ENCODE measurements at places on chromosomes 4 and X.

DNA sequence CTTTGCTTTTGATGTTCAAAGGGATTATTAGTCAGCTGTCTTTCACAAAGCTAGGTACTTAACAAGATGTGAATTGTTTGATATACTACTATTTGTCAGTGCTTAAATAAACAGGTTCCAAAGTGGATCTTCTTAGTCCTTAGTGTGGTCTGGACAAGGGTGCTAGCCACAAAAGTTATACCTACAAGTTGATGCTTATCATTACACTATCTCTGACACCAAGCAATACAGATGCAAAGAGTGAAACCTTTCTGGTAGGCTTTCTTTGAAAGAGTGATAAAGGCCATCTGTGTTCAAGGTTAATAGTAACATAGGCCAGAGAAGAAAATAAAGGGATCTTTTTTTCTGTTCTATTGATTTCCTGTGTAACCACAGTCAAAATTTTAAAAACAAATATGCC, 12.2 kb upstream of the RBPJ start:
- DNase-seq = no peak

GRCh38 chrX:124395145-124395880, 49.0 kb downstream of the SH2D1A start:
- no peak for DNase-seq

- DNase-seq = no peak
Observed at GRCh38 chr4:123325241-123325681, 71.3 kb upstream of the SPRY1 start.

DNA sequence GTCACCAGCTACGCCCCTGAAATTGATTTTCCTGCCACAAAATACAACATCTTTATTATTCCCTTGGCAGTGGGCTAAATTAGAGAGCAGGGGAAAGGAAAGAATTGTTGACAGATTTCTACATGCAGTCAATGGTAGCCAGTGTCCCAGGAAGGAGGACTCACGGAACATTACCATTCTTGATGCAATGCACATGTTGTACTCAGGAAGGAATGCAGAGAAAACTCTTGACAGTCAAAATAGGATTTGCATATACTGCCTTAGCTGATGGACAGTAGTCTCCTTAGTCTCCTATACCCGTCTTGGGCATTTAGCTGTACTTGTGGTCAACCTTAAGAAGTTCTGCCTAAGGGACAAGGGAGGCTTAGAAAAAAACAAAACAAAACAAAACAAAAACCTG, 158.0 kb upstream of the GYPA start:
- no peak for DNase-seq

- DNase-seq = no peak
Observed at GRCh38 chrX:111095974-111096895, at the start of gene PAK3. PAK3 (plus strand) TSS chrX:111096191; CDS start chrX:111123104, 26,913 bp downstream.

DNA sequence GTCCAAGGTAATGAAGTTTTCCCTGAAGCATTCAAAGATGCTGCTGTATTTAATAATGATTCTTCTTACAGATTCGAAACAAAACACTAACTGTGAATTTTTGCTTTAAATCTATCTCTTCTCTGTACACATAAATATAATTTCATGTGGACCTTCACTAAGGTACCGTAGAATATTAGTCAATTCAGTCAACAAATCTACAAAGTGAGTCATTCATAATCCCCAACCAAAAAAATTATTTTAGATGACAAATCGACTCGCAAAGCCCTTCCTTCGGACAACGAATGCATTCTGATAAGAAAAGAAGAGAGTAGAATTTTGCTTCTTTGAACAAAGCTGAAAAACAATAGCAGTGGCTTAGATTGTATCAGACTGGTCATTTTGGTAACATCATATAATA, 95.7 kb downstream of the PRDM5 start:
- no peak for DNase-seq

- no peak for DNase-seq
Observed at GRCh38 chr4:168028568-168028967, 63.8 kb upstream of the ANXA10 start.

GRCh38 chrX:123846577-123847038, 13.2 kb upstream of the XIAP start:
- no peak for DNase-seq

DNA sequence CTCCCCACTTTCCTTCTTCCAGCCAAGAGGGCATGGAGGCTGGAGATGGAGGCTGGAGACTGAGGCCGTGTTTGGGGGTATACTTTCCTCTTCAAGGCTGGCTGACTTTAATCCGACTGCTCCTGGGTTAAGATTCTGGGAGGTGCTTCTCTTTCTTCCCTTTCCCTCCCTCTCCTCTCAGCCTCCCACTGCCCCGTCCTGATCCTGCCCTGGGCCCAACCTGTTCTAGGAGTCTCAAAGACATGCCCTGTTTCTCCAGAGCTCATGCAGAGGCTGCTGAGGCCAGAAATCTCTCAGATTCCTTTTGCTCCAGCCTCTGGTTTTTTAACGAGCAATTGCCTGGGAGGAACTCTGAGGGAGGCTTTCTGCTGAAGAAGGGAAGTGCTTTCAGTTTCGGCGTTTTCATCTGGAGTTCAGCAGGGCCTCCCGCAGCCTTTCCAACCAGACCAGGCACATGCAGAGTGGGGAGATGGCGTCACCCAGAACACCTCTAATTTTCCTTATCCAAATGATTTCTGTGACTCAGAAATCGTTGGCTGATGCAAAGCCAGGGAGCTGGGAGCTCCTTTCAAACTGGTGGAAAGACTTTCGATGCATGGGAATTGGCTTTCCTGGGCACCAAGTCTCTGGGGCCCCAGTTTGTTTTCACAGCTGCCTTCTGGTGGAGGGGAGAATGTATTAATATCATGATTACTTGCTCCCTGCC, 34.5 kb upstream of the FAM9C start:
- DNase-seq = no peak

DNA sequence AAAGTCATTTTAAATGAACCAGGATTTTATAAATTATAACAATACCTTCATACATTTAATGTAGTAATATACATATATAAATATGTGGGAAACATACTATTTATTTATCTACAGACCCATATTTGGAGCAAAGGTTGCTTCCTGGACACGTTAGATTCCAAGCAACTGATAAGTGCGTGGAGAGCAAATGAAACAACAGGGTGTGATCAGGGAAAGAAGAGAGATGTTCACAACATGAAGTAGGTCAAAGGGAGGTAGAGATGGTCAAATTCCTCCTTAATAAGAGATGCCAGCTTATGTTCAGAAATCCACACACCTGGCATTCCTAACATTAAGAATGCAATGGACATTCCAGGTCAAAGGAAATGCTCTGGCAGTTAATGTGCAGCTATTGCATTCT, 53.1 kb upstream of the HPGD start:
- DNase-seq = no peak

DNA sequence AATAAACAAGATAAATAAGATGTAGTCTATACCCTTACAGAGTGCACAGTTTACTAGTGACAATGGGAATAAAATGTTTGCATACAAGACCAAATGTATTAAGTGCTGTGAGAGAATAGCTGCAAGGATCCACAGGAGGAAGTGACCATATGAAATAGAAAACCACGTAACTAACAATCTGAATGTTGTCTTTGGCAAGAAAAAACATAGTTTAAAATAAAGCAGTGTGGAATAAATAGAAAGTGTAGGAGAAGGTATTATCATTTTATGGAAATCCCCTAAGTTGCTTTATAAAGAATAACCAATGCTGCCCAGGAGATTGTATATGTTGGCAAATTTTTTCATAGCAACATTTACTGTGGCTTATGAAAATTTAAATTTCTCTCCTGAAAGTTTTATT, 116.1 kb downstream of the PCDH7 start:
- no peak for DNase-seq

GRCh38 chr4:138595171-138595570, 353.0 kb upstream of the SLC7A11 start:
- no peak for DNase-seq

DNA sequence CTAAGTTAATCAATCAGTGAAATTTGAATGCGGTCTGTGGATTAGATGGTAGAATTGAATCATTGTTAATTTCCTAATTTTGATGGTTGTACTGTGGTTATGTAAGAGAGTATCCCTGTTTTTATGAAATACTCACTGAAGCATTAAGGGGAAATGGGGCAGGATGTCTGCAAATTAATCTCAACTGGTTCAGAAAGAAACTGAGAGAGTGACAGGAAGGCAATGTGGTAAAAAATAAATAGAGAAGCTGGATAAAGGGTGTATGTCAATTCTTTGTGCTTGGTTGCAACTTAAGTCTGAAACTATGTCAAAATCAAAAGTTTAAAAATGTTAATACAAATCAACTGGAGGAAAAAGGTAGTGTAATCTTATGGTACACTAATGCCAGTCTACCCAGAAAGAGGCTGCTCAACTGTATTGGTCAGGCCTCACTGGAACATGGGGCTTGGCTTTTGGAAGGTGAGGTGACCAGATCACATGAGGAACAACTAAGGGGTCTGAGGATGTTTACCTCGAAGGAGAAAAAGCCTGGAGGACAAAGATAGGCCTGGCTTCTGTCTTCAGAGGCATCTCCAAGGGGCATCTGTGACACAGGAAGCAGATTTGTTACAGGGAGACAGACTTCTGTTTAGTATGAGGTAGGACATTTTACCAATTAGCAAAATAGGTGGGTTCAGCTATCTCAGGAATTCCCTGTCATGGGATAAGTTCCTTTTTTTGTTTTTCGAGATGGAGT, 83.1 kb downstream of the DLG3 start:
- DNase-seq = no peak

- no peak for DNase-seq
Observed at GRCh38 chr4:11847167-11847566, 418.5 kb upstream of the HS3ST1 start.

- DNase-seq = no peak
Observed at GRCh38 chr4:42927946-42928345, 35.4 kb downstream of the GRXCR1 start.

DNA sequence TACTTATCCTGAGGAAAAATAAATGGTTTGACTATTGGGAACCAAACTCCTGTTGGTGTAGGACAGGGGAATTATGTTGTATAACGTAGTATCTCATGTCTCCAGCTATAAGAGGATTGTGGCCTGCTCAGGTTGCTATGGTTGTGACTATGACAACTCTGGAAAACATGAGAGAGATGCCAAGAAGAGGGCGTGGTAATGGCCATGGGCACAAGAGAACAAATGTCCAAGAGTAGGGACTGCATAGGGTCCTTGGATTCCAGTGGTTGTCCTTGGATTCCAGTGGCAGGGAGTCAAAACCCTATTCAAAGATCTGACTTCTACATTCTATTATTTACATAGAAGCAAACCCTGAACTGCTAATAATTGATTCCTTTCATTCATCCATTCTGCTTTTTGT, 6.8 kb upstream of the MOB1B start:
- DNase-seq = no peak

- DNase-seq = no peak
Observed at GRCh38 chr4:33088713-33089112, 2368.5 kb downstream of the PCDH7 start.

DNA sequence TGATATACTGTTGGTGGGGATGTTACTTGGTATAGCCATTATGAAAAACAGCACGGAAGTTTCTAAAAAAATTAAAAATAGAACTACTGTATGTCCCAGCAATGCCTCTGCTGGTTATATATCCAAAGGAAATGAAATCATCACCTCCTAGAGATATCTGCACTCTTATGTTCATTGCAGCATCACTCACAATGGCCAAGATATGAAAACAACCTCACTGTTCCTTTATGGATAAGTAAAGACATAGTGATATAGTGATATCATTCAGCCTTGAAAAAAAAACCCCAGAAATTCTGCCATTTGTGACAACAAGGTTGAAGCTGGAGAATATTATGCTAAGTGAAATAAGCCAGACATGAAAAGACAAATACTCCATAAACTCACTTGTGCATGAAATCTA, 543.8 kb upstream of the SLIT2 start:
- DNase-seq = no peak

DNA sequence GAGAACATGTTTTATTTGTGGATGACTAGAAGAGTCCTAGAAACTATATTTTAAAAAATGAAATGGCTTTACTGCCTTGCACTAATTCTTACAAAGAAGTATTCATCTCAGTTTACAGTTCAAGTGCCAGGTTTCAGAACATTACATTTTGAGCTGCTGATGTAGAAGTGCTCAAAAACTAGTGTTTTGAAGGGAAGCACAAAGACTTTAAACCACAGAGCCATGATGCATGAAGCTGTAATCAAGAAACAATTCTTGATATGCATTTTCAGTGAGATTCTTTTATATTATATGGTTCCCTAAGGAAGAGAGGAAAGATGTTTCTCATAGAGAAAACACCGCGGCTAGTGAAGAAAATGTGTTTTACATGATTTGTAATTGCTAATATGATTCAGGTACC, 1163.0 kb downstream of the RAPGEF2 start:
- no peak for DNase-seq

DNA sequence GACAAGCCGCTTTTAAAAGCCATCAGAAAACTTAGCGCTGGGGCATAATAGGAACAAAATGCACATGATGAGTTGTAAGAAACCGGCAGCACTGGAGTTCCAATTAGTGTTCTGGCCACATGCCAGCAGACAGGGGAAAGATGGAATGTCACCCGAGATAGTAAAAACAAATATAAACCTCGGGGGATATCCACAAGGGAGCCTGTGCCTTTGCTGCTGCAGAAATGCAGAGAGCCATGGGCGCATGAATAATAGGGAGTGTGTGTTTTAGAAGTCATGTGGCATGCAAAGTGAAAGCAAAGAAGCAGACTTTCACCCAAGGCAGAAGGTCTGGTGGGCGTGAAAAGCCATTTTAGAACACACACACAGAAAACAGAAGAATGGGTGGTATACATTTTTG, 19.1 kb downstream of the GPRASP3 start:
- DNase-seq = no peak

DNA sequence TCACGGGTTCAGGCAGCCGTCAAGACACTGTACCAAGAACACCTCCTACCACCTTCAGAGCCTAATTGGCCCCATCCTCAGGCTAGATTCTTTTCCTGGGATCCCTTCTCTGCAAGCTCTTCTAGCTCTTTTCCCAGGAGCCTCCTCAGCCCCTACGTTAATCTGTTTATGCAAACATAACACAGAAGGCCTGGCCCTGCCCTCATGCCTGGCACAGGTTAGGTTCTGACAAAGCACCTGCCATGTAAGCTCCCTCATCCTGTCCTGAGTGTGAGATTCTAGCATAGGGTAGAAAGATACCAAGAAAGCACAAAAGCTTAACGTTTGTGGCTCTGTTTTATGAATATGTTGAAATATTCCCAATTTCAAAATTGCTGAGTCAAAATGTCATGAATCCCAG, 93.6 kb downstream of the IRF2 start:
- DNase-seq = no peak

DNA sequence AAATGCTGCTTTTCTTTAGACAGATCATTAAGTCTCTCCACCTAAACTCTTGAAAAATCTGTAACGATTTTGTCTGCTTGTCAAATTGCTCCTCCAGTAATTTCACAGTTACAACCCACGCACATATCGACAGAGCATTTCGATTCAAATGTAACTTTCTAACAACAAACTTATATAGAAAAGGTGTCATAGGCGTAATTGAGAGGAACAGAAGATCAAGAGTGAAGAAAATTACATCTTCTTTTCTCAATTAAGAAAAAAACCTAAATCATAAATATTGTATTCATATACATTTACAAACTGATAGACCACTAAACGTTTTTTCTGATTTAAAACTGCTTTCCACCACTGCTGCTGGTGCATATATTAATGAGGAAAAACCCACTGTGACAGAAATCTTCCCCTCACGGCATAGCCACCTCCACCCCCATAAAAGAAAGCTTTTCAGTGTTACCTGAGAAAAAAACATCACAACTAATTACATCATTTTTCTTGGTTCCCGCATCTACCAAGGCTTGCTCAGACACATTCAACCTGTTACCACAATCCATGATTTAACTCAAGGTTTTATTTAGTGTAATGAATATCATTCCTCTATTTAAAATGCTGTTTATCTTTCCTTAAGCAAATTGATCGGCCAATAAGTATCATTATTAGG, 1.9 kb downstream of the GPM6A start:
- DNase-seq = no peak
